EH (cell line): ENCODE measurements at places on chromosomes 4 and X.

DNA sequence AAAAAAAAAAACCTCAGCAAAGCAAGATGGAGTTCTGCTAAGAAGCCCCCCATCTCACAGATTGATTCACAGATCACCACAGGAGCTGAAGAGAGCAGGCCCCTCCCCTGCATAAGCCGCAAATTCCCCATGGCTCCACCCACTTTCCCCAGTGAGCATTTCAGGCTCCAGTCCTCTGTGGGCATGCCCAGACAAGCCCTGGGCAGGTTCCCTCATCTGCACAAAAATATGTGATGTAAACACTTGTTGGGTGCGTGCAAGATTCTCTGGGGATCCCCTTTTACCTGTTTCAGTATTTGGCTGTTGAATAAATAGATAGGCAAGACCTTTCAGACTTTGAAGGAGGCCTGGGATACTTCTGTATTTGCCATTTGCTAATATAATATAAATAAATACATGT, 514.3 kb downstream of the PCDH7 start:
- no peak for DNase-seq

GRCh38 chrX:15441464-15441863, 51.7 kb downstream of the PIR start:
- DNase-seq = no peak

- DNase-seq = peak; percentile 89
Observed at GRCh38 chrX:66635360-66635759, 3.5 kb downstream of the EDA2R start.

GRCh38 chr4:159455675-159456237, 352.9 kb downstream of the RAPGEF2 start:
- peak; percentile 59 for DNase-seq

- no peak for DNase-seq
Observed at GRCh38 chr4:1608821-1609500, 75.2 kb downstream of the FAM53A start.

GRCh38 chrX:16451334-16451733, 198.6 kb upstream of the S100G start:
- DNase-seq = peak; percentile 27
